ENCODE measurements at places on chromosomes 12 and 14. TPM values are rescaled to one million over a fixed set of nuclear protein-coding genes. Genes with fewer than 3 reads are reported as not detected.
A peak's percentile ranks its signal among the peaks of the same experiment; 100 is the strongest.

Gene C14orf119
- total RNA-seq, result 117 TPM

Gene L3HYPDH
- total RNA-seq, result 21.7 TPM

Gene CLEC9A
- total RNA-seq, result not detected

Gene MNAT1
- 58.7 TPM for total RNA-seq

Gene TMEM121
- 3.0 TPM for total RNA-seq

Gene PLEKHG3
- 4.3 TPM for total RNA-seq

GRCh38 chr14:34329301-34329700 lies 132.7 kb downstream of the SPTSSA start:
- no peak overlapping the region for H3K4me3 ChIP-seq
- H3K27ac ChIP-seq, result no peak overlapping the region
- H3K4me1 ChIP-seq, result peaks cover 18% of the 10 kb centered on the region
- no peak for DNase-seq
- peaks cover 14% of the 10 kb centered on the region for H3K27me3 ChIP-seq

GRCh38 chr14:33349871-33350270 lies 411.2 kb downstream of the NPAS3 start:
- H3K27ac ChIP-seq, result no peak overlapping the region
- no peaks in the 10 kb centered on the region for H3K4me1 ChIP-seq
- H3K36me3 ChIP-seq, result no peaks in the 10 kb centered on the region
- peaks cover 6% of the 10 kb centered on the region for H3K27me3 ChIP-seq
- no peak for DNase-seq

GRCh38 chr12:30448038-30448437 lies 247.6 kb downstream of the IPO8 start:
- H3K4me1 ChIP-seq, result no peaks in the 10 kb centered on the region
- no peaks in the 10 kb centered on the region for H3K27me3 ChIP-seq
- H3K27ac ChIP-seq, result no peak overlapping the region
- no peak for DNase-seq
- H3K4me3 ChIP-seq, result no peak overlapping the region

GRCh38 chr14:32572867-32573150 lies 243.7 kb downstream of the AKAP6 start:
- no peak overlapping the region for H3K27ac ChIP-seq
- H3K27me3 ChIP-seq, result no peaks in the 10 kb centered on the region
- no peak overlapping the region for H3K4me3 ChIP-seq
- H3K4me1 ChIP-seq, result peaks cover 26% of the 10 kb centered on the region
- no peaks in the 10 kb centered on the region for H3K36me3 ChIP-seq

DNA sequence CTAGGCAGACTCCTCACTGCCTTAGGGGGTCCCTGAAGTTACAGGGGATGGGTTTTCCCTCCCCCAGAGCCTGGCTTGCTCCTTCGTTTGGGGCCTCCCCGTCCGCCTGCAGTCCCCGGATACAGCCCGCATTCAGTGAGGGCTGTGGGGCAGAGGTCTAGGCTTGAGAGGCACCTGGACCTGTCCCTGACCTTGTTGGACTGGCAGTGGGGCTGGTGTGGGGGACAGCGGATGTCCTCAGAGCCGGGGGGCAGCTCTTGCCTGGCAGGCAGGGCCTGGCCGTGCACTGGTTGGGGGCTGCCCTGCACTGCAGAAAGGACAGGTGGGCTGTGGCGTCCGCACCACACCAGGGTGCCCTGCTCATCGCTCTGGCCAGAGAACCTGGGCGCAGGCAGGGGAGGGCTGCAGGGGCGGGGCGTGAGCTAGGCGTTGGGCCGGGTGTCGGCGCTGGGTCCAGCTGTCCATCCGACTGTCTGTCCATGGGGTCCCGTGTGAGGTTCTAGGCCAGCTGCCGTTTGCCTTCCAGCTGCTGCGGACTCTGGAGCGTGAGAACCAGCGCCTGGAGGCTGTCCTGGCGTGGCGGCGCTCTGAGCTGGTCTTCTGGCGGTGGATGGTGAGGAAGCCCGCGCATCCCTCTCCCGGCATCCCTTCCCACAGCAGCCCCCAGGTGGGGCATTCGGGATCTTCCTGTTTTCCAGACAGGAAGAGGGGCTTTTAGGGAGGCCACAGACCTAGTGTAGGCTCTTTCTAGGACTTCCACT lies 6.0 kb downstream of the TEDC1 start:
- H3K4me3 ChIP-seq, result no peak overlapping the region
- H3K36me3 ChIP-seq, result no peaks in the 10 kb centered on the region
- H3K27me3 ChIP-seq, result no peaks in the 10 kb centered on the region
- peaks cover 1% of the 10 kb centered on the region for H3K4me1 ChIP-seq
- DNase-seq, result no peak
- no peak overlapping the region for H3K27ac ChIP-seq

- no peak overlapping the region for H3K4me3 ChIP-seq
- DNase-seq, result no peak
- no peaks in the 10 kb centered on the region for H3K27me3 ChIP-seq
- peaks cover 63% of the 10 kb centered on the region for H3K36me3 ChIP-seq
- peaks cover 75% of the 10 kb centered on the region for H3K4me1 ChIP-seq
Observed at GRCh38 chr14:52063052-52063462, 5.8 kb downstream of the NID2 start.

- no peak overlapping the region for H3K27ac ChIP-seq
- no peak for DNase-seq
- H3K27me3 ChIP-seq, result peaks cover 9% of the 10 kb centered on the region
Observed at GRCh38 chr12:53073881-53074280, 5.3 kb downstream of the SPRYD3 start.

DNA sequence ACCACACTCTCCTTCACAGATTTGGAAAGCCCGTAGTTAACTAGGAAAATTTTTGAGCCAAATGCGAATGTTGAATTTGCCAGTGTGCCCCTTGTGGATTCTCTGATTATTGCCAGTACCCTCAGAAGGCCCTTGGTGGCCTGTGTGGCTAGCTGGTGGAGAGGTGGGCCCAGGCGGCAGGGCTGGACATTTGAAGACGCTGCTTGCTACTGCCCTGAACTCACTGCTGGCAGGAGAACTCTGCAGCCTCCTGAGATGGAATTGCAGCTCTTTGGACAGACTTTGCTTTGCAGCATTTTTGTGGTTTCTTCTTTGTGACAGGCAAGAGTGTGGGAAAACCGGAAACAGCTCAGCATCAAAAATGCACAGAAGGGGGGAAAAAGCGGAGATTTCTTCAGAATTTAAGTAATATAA lies 97.6 kb downstream of the TGFB3 start:
- H3K4me1 ChIP-seq, result peaks cover 67% of the 10 kb centered on the region
- peak overlapping the region; percentile 84 for H3K27ac ChIP-seq
- H3K4me3 ChIP-seq, result peak overlapping the region; percentile 74
- peak; percentile 80 for DNase-seq
- peaks cover 4% of the 10 kb centered on the region for H3K27me3 ChIP-seq

DNA sequence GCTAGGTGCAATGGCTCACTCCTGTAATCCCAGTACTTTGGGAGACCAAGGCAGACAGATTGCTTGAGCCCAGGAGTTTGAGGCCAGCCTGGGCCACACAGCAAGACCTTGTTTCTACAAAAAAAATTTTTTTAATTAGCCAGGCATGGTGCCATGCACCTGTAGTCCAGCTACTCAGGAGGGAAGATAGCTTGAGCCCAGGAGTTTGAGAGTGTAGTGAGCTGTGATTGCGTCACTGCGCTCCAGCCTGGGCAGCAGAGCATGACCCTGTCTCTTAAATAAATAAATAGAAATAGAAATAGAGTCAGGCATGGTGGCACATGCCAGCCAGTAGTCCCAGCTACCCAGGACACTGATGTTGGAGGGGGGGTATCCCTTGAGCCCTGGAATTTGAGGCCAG lies 36.7 kb upstream of the CLIP1 start:
- no peaks in the 10 kb centered on the region for H3K36me3 ChIP-seq
- H3K27me3 ChIP-seq, result no peaks in the 10 kb centered on the region
- no peak overlapping the region for H3K27ac ChIP-seq
- H3K4me3 ChIP-seq, result no peak overlapping the region
- H3K4me1 ChIP-seq, result peaks cover 14% of the 10 kb centered on the region
- DNase-seq, result no peak

DNA sequence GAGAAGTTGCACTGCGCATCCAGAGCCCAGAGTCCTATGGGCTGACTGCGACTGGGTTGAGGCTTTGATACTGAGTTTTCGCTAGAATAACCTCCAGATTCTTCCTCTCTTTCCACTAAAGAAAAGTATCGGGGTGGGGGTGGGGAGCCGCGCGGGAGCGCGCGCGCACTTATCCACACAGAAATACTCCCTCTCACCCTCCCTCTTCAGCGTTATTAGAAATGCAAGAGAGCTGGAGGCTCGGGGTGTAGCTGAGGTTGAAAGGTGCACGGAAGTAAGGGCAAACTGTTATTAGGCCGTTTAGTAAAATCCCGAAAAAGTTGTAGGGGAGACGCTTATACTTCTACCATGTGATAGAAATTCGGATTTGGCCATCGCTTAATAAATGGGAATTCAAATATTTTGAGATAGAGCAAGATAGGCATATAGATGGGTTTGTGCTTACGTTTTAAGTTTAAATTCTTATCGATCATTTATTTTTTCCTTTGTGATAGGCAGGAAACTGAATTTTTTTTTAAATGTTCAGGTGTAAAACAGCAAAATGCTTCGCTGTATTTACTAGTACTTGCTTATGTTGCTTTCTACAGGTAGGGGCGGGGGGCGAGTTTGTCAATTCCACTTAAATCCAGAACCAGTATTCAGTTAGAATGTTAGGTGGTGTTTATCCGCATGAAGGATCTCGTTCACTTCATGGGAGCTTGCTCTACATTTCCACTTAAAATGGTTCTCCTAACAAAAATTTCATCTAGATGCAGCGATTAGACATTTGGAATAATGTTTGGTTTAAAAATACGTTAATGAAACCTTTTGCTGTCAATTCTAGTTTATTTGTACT lies 1.1 kb downstream of the ARHGAP5 start:
- H3K36me3 ChIP-seq, result peaks cover 26% of the 10 kb centered on the region
- H3K4me1 ChIP-seq, result peaks cover 65% of the 10 kb centered on the region
- peak; percentile 9 for DNase-seq
- peak overlapping the region; percentile 98 for H3K27ac ChIP-seq

DNA sequence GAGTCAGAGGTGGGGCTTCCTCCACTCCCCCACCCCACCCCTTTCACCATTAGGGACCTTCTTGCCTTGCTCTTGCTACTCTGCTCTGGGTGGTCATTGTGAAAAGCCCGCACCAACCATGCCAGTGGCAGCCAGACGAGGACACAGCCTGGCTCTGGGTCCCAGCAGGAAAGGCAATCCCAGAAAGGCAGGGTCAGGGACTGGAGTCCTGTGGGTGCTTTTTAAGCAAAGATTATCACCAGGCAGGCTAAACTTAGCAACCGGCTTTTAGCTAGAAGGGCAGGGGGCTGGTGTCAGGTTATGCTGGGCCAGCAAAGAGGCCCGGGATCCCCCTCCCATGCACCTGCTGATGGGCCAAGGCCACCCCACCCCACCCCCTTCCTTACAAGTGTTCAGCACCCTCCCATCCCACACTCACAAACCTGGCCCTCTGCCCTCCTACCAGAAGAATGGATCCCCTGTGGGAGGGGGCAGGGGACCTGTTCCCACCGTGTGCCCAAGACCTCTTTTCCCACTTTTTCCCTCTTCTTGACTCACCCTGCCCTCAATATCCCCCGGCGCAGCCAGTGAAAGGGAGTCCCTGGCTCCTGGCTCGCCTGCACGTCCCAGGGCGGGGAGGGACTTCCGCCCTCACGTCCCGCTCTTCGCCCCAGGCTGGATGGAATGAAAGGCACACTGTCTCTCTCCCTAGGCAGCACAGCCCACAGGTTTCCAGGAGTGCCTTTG lies 1.2 kb upstream of the GAPDH start:
- H3K27ac ChIP-seq, result peak overlapping the region; percentile 100
- H3K36me3 ChIP-seq, result peaks cover 67% of the 10 kb centered on the region
- peaks cover 57% of the 10 kb centered on the region for H3K4me1 ChIP-seq
- H3K4me3 ChIP-seq, result peak overlapping the region; percentile 95
- peaks cover 53% of the 10 kb centered on the region for H3K27me3 ChIP-seq

DNA sequence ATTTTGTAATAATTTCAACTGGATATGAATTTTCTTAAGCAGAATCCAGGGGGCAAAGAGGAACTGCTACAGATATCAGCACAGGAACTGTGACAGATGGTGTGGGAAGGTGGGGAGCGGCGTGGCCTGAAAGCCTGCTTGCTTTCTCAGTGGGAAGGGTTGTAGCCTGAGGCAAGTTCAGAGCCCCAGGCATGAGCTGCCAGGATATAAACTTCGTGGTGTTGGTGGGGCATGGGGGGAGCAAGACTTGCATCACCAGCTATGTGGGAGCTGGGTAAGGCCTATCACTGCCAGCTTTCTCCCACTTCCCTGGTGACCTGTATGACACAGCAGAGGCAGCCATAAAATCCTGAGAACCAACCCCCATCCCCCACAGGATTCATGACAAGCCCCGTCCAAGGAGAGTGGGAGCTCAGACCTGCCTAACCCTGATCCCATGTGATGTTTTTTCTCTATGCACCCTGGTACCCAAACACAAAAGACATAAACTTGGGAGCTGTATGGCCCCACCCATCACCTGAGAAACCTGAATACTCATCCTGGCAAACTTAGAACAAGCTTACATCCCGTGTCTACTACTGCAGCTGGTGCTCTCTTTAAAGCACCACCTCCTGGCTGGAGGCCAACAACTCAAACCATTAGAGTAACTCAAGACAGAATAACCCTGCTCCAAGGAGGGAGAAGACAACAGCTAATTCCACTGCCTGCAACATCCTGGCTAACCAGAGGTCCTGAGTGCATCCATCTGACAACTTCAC lies 16.5 kb downstream of the CLEC1A start:
- H3K27me3 ChIP-seq, result no peaks in the 10 kb centered on the region
- peaks cover 15% of the 10 kb centered on the region for H3K36me3 ChIP-seq
- H3K27ac ChIP-seq, result no peak overlapping the region
- no peak for DNase-seq
- no peak overlapping the region for H3K4me3 ChIP-seq
- peaks cover 21% of the 10 kb centered on the region for H3K4me1 ChIP-seq

DNA sequence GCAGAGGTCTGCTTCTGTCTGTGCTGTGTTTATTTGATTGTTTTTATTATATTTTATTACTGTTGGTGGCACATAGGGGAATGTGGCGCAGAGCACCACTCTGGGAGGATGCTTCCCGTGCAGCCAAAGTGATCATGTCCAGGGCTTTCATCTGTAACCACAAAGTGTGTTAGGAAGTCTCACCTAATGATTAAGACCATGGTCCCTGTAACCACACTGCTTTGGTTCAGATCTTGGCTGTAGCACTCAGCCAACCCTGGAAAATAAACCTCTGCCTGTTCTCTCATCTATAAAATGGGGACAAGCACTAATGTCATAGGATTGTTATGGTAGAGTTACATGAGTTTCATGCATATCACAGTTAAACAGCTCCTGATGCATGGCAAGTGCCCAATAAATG lies 1.9 kb downstream of the RESF1 start:
- DNase-seq, result no peak
- H3K4me3 ChIP-seq, result peak overlapping the region; percentile 92
- peaks cover 28% of the 10 kb centered on the region for H3K4me1 ChIP-seq
- peaks cover 27% of the 10 kb centered on the region for H3K36me3 ChIP-seq
- H3K27ac ChIP-seq, result no peak overlapping the region

DNA sequence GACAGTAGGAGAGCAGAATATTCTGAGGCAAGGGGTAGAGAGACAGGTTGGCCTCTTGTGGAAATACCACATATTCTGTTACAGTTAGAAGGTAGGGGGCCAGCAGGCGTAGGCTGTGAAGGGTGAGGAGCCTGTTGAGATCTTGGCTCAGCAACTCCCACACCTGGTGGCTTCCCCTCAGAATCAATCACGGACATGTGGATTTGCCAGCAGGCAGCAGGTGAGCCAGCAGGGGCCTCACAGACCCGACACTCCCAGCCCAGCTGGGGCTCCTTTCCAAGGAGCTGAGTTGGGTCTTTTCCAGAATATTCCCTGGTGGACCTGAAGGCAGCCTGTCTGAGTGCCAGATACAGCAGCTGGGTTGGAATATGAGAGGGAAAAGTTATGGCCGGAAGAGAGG lies 150.0 kb upstream of the CRY1 start:
- H3K27me3 ChIP-seq, result no peaks in the 10 kb centered on the region
- no peaks in the 10 kb centered on the region for H3K36me3 ChIP-seq
- no peak overlapping the region for H3K27ac ChIP-seq

All from HFFc6 (cell line).